ENCODE measurements at places on chromosomes 16 and 17.

GRCh38 chr16:57316390-57317017 lies 32.0 kb upstream of the PLLP start:
- no peak for DNase-seq

GRCh38 chr17:59367657-59368045 lies 36.2 kb downstream of the YPEL2 start:
- DNase-seq = no peak

DNA sequence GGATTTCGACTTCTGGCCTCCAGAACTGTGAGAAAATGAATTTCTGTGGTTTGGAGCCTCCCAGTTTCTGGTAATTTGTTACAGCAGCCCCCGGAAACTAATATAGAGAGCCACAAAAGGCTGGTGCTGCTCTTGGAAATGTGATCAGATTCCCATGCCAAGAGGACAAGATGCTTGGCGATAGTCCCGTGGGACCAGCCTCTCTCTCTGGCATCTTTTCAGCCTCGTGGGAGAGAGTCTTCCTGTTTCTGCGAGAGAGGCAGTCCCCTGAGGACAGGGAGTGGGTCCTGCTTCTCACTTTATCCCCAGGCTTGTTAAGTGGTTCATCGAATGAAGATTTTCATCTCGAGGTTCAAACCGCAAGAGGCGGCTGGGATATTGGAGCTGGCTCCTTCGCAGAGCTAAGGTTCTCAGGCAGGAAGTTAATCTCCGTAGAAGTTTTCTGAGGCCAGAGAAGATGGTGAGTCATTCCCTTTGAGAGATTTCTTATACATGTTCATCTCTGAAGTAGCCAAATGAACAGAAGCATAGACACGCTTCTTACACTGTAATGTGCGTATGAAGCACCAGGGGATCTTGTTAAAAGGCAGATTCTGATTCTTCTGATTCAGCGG lies 211.6 kb upstream of the SDK2 start:
- DNase-seq = no peak

DNA sequence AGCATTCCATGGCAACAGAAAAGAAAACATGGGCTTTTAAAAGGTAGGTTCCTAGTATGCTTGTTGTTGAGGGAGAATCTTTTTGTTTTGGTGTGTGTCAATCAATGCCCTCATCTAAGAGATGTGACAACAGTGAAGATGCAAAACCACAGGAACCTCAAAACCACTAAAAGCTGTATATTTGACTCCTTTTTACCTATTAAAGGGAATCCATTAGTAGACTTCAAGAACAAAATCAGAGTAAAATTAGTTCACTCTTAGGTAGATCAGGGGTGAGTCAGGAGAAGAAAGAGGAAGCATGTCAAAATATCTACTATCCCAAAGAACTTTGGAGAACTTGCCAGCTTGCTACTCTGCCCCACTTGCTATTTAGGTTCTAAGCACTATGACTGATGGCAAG lies 89.1 kb downstream of the CDK5R1 start:
- DNase-seq = peak; percentile 16

DNA sequence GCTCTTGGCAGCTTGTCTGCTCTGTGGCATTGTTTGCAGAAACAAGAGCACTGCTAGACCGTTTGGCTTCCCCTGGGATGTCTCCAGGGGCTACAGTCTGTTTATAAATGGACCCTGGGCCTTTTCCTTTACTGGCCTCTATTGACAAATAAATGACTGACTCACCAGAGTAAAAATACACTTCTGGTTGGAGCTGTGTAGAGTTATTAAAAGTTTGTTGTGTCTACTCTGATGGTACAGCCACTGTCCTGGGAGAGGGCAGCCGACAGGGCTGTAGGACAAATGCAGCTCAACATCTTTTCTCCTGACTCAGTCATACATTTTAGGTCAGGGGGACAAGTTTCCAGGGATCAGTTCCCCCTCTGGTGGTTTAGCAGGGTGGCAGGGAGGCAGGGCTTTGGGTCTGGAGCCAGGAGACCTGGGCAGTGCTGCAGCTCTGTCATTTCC lies 30.0 kb downstream of the FOXL1 start:
- no peak for DNase-seq

DNA sequence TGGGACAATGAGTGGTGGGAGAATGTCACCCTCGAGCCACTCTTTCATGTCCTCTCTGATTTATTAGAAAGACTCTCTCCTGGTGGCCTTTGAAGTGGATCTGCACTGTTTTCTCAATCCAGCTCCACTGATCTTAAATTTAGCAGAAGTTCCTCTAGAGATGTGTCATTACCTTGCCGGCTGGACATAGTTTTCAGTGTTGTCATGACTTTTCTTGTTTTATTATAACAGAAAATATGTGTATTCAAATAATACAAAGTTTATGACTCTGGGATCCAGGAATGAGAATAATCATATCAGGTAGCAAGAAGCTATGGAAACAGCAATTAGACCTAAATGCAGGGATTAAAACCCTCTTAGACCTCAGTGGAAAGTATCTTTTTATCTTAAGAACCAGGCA lies 247.5 kb upstream of the ELAC2 start:
- DNase-seq = no peak

- DNase-seq = no peak
These were observed 282.2 kb downstream of the MAP2K6 start for GRCh38 chr17:69696650-69697049.

DNA sequence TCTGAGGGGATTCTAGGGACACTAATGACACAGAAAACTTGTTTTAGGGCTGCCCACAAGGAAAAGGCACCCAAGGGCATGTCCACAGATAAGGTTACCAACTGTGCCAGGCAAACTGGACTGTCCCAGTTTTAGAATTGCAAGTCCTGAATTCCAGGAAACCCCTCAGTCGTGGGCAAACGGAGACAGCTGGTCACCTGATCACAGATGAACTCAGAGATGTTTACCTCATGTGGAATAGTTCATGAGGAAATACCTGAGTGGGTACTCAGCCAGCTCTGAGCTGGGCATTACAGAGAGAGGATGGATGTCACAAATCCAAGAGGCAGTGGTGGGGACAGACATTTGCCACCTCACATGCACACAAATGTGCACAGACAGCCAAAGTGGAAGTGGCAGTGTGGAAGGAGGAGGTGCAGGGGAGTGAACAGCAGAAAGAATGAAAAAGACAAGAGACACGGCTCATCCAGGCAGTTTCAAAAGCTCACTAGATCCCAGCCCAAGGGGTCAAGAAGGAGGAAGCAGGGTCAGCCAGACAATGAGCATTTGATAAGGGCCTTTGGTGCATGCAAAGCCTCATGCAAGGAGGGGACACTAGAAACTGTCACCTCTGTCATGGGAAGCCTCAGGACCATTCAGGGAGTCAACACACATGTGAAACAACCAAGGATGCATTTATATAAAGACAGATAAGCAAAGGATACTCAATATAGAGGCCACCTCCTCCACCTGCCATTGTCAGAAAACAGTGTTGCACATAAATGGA lies 24.8 kb downstream of the TTLL6 start:
- no peak for DNase-seq

DNA sequence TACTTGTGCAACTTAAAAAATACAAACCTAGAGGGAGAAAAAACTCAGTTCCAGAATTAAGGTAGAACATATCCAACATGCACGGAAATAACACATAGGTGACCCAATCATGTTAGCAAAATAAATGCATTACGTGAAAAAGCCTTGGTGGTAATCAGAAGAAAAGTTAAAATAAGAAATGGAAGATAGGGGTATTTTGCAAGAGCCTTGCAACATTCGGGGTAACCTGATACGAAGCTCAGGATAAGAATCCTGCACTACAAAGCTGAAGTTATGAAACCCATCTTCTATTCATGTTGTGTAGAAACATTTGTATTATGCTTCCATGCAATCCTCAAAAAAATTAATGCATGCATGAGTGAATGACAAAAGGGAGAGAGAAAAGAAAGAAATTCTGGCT lies 33.1 kb downstream of the CHCT1 start:
- DNase-seq = no peak

DNA sequence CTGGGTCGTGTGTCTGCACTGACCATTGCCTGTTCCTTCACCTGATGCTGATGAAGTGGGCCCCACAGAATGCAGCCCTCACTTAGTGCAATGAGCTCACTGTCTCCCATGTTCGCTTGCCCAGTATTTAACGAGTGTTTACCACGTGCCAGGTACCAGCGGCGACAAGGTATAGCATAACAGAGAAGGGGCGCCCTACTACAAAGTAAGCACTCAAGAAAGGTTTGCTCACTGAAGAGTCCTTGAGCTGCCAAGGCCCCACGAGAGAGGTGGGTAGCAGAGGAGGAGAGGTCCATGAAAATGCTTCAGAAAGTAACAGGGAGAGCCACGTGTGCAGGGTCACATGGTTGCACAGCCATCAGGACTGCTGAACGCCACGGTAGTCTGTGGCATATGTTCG lies 230.0 kb downstream of the NTN1 start:
- DNase-seq = no peak

All from inflammatory macrophage treated with lipopolysaccharide for 4 hours (primary cell).